A549 treated with Hydrocortisone at 1 μM for 4 hours (cell line): ENCODE measurements at places on chromosomes 7 and 10. TPM values are rescaled to one million over a fixed set of nuclear protein-coding genes. Genes with fewer than 3 reads are reported as not detected.

Gene FERD3L
- not detected in 5 replicates for total RNA-seq

Gene CRPPA
- 0.43 to 0.78 TPM (median 0.74 TPM) in 5 replicates for total RNA-seq

Gene MSS51
- 0.37 to 0.59 TPM (median 0.48 TPM) in 5 replicates for total RNA-seq

Gene NKX1-2
- 0.03 TPM in 4 of 5 replicates, not detected in the other for total RNA-seq

Gene AMPH
- 0.03 to 0.12 TPM (median 0.07 TPM) in 5 replicates for total RNA-seq

Gene NRAP
- not detected in 5 replicates for total RNA-seq

Gene GRM3
- total RNA-seq = not detected in 5 replicates
